A549 treated with Mapracorat at 1 μM for 4 hours (cell line): ENCODE measurements at places on chromosomes 7 and 10. TPM values are rescaled to one million over a fixed set of nuclear protein-coding genes. Genes with fewer than 3 reads are reported as not detected.

The WIPF3 gene
- 0.39 to 0.71 TPM (median 0.56 TPM) in 5 replicates for total RNA-seq

The RELN gene
- 0.01 TPM in 2 of 5 replicates, not detected in the others for total RNA-seq

The TMEM176B gene
- total RNA-seq, result 0.15 to 0.23 TPM (median 0.19 TPM) in 3 of 5 replicates, not detected in the others

The SORBS1 gene
- total RNA-seq, result 0.35 to 0.62 TPM (median 0.47 TPM) in 5 replicates

The UPK3BL2 gene
- total RNA-seq, result 1.6 to 3.6 TPM (median 2.4 TPM) in 5 replicates

The PLXNA4 gene
- 0.66 to 1.3 TPM (median 0.94 TPM) in 5 replicates for total RNA-seq

The SUN1 gene
- 65.4 to 94.1 TPM (median 90.5 TPM) in 5 replicates for total RNA-seq

The CDC14C gene
- total RNA-seq, result not detected in 5 replicates

The RBM20 gene
- total RNA-seq, result 2.3 to 3.2 TPM (median 3.0 TPM) in 5 replicates

The FEZF1 gene
- total RNA-seq, result not detected in 5 replicates

The OIT3 gene
- 0.11 TPM in 1 of 5 replicates, not detected in the others for total RNA-seq
